ENCODE measurements at places on chromosomes 4 and X. TPM values are rescaled to one million over a fixed set of nuclear protein-coding genes. Genes with fewer than 3 reads are reported as not detected.
A peak's percentile ranks its signal among the peaks of the same experiment; 100 is the strongest.

Gene PRRG1
- total RNA-seq: 5.8 TPM

Gene ARR3
- total RNA-seq: not detected

Gene CTAG1B
- total RNA-seq: not detected

Gene TCEAL1
- total RNA-seq: 24.9 TPM

- ATAC-seq: peak; percentile 65
These were observed 78.3 kb downstream of the FHDC1 start for GRCh38 chr4:153014460-153014859.

DNA sequence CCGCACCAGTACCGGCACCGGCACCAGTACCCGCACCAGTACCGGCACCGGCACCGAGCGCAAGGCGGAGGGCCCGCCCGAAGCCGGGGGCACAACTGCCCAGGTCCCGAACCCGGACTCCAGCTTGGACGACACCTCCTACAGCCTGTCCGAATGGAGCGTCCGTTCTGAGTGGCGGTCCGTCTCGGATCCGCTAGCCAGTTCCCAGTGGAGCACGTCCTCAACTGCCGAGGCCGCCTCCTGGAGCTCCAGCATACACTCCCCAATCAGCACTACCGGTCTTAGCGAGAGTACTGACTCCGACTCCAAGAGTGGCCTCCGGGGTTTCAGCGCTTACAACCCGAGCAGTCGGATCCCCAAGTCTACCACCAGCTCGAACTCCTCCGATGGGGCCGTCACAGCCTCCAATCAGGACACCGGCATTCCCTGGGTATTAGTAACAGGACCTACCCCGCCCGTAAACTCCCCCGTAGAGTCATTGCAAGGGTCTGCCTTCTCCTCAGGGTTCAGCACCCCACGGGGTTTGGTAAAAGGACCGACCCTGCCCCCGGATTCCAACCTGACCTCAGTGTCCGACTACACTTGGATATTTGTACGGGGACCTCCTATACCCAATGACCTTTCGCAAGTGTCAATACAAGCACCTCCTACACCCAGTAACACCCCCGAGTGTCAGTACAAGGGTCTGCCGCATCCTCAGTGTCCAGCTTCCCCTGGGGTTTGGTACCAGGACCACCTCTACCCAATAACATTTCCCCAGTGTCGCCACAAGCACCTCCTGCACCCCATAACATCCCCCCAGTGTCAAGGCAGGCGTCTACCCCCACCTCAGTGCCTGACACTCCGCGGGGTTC, 721 bp upstream of the MAOA start:
- peak; percentile 51 for ATAC-seq

- ATAC-seq: no peak
These were observed 22.9 kb upstream of the CLGN start for GRCh38 chr4:140450352-140450751.

DNA sequence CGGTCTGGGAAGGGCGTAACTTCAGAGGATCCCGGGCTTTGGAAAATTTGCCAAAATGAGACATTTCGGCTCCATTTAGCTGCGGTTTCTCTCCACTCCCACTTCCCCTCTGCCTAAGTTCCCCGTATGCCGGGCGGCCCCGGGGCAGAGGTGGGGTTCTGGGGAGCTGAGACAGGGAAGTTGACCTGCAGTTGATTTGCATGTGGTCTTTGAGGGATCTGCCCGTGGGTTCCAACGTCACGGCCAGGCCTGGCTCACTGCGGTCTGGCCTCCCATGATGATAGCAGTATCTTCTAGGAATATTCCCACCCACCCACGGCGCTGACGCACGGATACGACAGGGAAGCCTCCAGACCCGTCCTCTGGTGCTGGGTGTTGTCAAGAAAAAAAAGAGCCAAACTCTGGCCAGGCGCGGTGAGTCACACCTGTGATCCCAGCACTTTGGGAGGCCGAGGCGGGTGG, 27.3 kb upstream of the CRLF2 start:
- ATAC-seq: no peak

DNA sequence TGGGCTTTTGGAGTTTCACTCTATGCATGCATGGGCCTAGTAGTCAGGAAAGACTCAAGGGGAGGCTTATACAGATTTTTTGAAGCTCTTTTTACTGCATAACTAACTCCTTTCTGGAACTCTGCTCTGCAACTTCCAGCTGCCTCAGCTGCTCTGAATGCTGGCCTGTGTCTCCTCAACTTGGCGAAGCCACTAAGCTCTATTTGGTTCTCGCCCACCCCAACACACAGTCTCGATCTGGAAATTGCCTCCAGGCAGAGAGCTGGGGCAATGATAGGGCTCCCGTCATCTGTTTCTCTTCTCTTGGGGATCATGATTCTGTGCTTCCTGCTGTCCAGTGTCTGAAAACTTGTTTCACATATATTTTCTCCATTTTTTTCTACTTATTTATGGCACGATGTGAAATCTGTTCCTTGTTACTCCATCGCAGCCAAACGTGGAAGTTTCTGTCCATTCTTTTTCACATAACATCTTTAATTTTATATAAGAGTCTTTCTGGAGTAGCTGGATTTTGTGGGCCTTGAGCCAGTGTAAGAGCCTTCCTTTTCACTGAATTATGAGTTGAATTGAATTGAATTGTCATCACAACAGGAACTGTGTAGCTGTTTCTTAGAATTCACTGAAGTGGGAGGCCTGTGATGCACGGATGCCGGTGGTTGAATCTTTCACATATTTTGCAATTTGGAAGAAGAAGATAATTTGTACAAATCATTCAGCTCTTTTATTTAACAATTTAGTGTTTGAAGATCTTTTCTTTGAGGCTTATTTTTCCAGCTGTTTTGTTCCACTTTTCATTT, 9.0 kb downstream of the ZNF275 start:
- no peak for ATAC-seq

DNA sequence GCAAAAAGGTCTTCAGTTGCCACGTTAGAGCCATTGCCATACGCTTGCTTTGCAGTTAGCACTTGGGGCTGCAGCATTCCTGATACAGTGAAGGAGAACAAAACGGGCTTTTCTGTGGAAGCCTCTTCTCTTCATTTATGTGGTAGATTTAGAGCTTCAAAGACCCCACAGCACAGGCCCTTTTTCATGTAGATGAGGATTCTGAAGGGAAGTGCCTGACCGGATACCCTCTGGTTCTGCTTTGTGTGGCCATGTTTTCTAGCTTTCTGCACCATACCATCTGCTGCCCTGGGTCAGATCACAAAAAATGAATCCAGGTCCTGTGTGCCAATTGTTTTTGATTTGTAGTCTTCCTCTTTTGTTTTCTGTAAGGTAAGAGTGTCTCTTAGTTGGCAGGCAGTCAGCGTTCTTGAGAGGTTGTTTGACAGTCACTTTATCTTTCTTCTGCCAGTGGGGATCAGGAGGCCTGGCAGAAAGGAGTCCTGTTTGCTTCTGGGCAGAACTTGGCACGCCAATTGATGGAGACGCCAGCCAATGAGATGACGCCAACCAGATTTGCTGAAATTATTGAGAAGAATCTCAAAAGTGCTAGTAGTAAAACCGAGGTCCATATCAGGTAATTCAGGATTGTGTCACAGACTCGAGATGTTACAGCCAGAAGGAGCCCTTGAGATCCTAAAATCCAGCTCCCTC, 7.7 kb downstream of the LAP3 start:
- no peak for ATAC-seq

- ATAC-seq: no peak
These were observed 23.0 kb upstream of the PDZD4 start for GRCh38 chrX:153853180-153853901.

DNA sequence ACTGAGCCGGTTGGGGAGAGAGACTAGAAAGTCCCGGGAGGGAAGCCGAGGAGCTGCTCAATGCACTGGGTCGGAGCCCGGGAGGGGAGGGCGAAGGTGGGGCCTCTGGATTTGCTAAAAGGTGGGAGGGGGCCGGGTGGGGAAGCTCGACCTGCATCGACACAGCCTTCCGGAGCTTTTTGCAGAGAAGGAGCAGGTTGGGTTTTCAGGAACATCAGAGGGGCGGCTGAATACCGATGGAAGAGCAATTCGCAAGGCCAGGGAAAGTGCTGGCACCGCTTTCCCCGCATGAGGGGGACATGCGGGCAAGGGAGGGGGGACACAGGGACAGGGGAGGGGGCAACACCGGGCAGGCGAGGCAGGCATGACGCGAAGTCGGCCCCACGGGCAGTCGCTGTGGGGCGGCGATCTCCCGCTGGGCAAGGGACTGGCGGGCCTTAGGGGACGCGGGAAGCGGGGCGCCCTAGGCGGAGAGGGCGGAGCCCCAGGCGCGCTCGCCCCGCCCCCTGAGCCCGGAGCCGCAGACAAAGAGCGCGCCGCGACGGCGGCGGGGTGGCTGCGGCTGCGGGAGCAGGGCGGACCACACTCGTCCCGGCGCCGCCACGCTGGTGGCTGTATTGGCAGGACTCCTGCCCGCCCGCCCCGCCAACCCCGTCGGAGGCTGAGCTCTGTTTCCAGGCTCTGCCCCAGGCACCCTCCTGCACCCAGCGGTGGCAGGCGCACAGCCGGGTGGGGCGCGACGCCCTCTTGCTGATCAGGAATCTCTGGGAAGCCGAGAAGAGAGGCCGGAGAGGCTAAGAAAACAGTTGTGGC, 11.6 kb downstream of the PDZD4 start:
- ATAC-seq: peak; percentile 85

- ATAC-seq: no peak
These were observed 375.9 kb upstream of the NDST4 start for GRCh38 chr4:115489279-115489678.

Data from motor neuron (in vitro differentiated cells).